ENCODE measurements at places on chromosomes 11 and 22.

GRCh38 chr11:85718126-85718943 lies 32.3 kb upstream of the CCDC89 start:
- no peak for DNase-seq

DNA sequence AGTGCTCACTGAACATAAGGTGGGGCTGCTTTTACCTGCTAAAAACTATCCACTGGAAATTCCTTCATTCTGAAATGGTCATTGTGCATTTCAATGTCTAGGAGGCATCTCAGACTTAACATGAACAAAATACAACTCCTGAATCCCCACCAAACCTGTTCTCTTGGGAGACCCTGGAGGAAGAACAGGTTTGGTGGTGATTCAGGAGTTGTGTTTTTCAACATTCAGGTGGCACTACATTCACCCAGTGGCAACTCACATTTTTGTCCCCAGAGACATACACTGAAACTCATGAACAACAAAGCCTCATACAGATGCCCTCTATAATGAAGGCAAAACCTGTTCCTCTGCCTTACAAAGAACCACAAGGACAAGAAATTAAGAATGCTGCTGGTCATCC lies 64.3 kb upstream of the CYP2D6 start:
- DNase-seq = no peak

GRCh38 chr11:101686514-101686913 lies 102.7 kb upstream of the TRPC6 start:
- DNase-seq = no peak

DNA sequence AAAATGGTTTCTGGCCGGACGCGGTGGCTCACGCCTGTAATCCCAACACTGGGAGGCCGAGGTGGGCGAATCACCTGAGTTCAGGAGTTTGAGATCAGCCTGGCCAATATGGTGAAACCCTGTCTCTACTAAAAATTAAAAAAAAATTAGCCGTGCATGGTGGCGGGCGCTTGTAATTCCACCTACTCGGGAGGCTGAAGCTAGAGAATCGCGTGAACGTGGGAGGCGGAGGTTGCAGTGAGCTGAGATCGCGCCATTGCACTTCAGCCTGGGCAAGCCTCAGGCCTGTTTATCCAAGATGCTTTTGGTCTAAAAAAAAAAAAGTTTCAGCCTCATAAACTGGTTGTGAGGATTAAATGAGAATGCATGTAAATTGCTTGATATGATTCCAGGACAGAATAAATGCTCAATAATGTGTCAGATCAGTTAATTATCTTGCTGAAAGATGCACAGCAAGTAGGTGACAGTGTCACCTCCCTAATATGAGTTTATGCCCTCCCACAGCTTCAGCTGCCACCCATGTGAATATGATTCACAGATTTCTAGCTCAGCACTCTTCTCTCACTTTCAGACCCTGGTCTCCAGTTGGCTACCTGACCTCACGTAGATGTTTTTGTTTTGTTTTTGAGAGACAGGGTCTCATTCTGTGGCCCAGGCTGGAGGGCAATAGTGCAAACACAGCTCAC lies 1.1 kb upstream of the ALG8 start:
- DNase-seq = no peak

DNA sequence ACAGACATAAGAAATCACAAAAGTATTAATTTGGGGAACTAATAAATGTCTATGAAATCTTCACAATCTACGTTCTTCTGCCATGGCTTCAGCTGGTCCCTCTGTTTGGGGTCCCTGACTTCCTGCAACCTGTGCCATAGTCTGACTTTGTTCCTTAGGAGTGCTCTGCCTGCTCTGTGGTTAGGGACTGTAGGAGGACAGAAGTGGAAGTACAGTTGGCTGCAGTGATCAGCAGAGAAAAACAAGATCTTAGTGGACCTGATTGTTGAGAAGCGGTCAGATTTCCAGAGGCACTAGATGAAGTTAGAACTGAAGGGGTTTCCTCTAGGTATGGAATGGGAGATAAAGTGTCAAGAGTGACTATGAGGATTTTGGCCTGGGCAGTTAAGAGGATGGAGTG lies 80.6 kb downstream of the PPP6R3 start:
- no peak for DNase-seq

- no peak for DNase-seq
These were observed 83.3 kb downstream of the BARX2 start for GRCh38 chr11:129458756-129459535.

DNA sequence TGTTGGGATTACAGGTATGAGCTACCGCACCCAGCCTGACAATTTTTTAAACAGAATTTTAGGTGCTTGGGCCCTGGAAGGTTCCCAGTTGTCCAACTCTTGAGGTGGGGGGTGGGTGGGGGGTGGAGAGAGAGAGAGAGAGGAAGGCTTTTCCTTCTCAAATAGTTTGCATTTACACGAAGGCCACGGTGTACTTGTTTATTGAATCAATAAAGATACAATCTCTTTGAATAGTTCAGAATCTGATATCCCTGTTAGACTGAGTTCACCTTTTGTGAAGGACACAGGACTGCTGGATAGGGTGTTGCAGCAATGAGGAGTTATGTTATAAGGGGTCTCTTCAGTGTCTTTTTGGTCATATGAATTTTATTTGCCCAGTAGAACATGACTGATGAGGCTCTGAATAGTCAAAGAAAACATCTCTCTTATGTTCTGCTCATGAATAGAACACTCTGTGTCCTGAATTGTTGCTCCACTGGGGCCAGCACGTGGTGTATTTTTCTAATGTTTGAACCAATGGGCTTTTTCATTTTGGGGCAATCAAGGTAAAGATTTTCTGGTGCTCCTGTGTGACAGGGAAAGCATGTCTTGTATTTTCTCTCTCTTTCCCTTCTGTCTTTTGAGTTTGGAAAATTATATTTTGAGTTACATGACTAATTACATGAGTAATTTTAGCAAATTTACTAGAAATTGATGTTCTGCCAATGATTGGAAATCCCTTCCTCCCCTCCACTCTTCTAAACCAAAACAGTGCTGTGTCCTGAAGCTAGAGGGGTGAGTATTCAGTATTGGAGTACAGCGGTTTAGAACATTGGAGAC lies 61.7 kb downstream of the PTPRJ start:
- DNase-seq = no peak

DNA sequence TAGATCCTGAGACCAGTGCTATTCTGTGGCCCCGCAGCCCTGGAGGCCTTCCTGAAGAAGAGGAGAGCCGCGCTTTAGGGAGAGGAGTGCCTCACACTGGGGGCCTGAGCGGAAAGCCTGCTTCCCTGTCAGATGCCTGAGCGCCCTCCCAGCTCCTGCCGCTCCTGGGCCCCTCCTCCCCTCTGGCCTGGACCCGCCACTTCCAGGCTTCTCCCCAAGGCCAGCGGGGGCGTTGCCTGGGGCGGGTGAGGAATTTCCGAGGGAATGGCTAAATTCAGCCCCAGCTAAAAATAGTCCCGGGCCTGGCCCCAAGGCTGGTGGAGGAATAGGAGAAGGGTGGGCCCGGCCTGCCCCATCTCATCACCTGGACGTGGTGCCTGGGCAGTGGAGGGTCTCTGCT lies 15.4 kb downstream of the ARHGEF17 start:
- no peak for DNase-seq

DNA sequence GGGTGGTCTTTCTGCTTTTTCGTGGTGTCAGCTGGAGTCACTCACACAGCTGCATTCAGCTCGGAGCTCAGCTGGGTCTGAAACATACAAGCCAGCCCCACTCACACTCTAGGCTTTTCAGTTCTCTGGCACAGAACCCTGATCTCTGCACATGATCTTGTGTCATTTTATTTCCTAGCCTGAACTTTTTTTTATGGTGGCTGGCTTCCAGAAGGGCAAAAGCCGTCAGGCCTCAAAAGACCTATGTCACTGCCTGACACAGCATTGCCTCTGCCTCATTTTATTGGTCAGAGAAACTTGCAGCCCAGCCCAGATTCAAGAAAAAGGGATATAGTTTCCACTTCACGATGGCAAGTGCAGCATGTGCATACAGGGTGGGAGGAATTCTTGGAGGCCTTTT lies 117.8 kb downstream of the NTM start:
- no peak for DNase-seq

DNA sequence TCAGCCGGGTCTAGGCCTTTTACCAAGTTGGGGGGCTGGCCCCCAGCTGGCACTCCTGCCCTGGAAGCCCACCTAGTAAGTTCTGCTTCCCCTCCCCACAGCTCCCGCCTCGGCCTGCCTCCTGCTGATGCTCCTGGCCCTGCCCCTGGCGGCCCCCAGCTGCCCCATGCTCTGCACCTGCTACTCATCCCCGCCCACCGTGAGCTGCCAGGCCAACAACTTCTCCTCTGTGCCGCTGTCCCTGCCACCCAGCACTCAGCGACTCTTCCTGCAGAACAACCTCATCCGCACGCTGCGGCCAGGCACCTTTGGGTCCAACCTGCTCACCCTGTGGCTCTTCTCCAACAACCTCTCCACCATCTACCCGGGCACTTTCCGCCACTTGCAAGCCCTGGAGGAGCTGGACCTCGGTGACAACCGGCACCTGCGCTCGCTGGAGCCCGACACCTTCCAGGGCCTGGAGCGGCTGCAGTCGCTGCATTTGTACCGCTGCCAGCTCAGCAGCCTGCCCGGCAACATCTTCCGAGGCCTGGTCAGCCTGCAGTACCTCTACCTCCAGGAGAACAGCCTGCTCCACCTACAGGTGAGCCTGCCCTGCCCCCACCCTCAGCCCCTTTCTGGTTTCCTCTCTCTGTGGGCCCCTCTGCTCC lies 7.3 kb downstream of the RTN4RL2 start:
- DNase-seq = no peak

GRCh38 chr11:66922551-66922950 lies 35.6 kb downstream of the PC start:
- DNase-seq = no peak

- no peak for DNase-seq
These were observed 14.4 kb downstream of the FBLN1 start for GRCh38 chr22:45516923-45517675.

- DNase-seq = no peak
These were observed 33.5 kb upstream of the TXNRD2 start for GRCh38 chr22:19974935-19975706.

DNA sequence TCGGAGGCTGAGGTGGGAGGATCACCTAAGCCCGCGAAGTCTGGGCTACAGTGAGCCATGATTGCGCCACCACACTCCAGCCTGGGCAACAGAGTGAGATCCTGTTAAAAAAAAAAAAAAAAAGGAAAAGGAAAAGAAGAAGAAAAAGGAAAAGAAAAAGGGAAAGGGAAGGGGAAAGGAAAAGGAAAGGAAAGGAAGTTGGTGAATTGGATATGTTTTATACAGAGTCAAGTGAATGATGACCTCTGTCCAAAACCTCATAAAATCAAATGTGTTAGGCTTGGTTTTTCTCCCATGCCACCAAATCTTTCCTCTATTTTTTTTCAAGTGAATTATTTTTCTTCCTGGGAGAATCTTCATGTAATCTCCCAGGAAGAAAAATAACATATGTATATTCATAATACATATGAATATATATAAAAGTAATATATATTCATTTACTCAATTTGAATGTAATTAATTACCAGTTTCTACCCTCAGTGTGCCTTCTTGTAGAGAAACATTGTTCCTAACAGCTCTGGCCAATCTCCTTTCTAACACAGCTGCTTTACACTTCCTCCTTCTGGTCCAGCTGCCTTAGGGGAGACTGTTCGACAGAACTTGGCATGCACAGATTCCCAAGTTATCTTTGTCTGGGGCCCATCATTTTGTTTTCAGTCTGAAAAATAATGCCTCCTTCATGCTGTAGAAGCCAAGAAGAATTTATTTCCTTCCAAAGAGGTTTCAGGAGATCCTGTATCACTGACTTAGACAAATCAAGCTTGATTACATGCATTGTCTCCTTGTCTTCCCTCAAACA lies 111.9 kb downstream of the CCDC34 start:
- DNase-seq = no peak

- DNase-seq = no peak
These were observed 2.3 kb downstream of the SIK2 start for GRCh38 chr11:111604392-111605009.

GRCh38 chr11:88626216-88626615 lies 288.7 kb upstream of the CTSC start:
- no peak for DNase-seq

- no peak for DNase-seq
These were observed 96.4 kb upstream of the AMOTL1 start for GRCh38 chr11:94671553-94672366.

DNA sequence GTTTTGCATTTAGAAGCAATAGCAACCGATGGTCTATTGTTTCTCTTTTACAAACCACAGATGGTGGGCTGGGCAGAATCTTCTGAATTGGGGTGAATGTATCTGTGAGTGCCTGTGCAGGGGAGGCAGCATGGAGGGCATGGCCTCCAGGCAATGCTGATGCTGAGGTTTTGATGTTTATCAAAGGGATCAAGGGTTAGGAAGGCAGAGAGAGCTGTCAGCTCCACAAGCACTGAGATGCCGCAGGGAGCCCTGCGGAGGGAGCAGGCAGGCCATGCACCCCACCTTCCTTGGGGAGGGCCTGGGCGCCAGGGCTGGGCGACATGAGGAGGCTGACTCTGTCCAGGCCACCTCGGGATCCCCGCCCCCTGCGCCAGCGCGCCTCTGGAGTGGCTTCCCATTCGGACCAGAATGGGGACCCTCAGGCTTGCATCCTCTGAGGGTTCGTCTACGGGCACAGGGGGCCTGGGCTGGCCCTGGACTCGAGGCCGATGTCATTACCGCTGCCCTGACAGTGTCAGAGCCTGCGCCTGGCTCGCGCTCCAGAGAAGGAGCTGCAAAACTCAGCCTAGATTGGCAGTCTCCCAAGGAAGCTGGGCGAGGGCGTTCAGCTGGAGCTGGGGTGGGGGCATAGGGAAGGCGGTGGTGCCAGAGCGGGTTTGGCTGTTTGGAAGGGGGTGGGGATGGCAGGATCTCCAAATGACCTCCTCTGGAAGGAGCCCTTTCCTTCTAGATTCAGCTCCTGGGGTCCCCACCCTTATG lies 13.9 kb upstream of the TH start:
- no peak for DNase-seq

DNA sequence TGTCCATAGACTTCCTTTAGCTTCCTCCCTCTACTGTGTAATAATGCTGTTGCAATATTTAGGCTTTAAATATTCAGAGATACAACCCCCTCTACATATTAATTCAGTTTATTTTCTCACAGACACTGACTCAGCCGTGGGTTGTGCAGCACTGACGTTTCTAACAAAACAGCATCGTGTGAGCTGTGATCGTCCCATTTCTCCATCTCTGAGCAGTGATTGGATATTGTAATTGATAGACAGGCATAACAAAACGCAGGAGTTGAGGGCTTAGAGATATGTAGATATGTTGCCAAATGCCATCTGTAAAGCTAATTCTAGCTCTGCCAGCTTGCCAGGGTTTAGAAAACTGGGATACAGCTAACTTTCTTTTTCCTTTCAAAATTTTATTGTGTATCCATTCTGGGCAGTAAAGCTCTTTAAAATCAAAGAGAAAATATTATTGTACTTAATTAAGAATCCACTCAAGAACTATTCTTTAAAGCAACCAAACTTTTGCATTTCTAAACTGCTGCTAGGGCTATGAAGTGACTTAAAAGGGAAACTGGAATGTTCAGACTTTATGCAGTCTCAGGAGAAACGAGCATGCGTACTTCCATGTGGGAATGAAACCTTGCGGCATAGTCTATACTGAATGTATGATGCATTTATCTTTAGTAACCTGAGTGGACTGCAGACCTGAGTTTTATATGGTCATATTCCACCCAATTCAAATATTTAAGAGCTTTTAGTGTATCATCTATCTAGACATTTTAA lies 22.7 kb downstream of the BTBD10 start:
- no peak for DNase-seq

GRCh38 chr22:40050258-40050657 lies 55.5 kb downstream of the FAM83F start:
- DNase-seq = no peak

- DNase-seq = no peak
These were observed 35.3 kb upstream of the POU2AF1 start for GRCh38 chr11:111414267-111414931.

- no peak for DNase-seq
These were observed 10.7 kb downstream of the MYO18B start for GRCh38 chr22:25752615-25753214.
